ENCODE measurements at places on chromosomes 1 and 21.

- no peak for DNase-seq
These were observed 14.9 kb downstream of the PLA2G2A start for GRCh38 chr1:19964542-19964941.

DNA sequence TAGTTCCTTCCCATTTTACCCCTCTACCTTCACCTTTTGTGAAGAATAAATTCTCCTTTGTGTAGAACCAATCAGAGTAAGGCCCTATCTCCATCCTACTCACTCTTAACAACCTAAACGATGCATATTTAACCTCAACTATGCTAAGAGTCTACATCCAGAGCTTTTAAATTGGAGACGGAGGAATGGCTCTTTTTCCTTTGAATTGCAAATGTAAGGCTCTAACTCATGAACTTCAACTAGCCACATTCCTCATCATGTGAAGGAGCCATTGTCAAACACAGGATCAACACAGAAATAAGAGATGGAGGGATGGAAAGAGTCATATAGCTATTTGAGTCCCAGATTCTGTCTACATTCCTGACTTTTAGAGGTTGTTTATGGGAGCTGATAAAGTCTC is 18.2 kb downstream of the DEPDC1 start:
- DNase-seq, result no peak

DNA sequence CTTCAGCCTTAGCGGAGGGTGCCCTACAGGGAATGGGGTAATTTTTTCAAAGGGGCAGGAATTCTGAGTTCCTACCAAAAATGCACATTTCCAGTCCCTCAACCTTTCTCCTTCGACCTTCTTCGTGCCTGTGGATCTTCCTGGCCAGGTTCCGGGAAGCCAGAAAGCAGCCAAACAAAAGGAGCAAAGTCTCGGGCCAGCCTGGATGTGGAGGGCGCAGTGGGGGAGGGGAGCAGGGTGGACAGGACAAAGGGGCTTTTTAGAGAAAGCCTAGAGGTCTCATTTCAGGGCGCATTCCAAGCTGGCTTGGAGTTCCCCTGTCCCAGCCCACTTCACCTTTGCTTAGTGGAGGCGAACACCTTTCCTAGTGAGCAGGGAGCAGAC is 2.9 kb upstream of the INAVA start:
- peak; percentile 15 for DNase-seq

GRCh38 chr1:42259059-42259738 is 75.8 kb downstream of the FOXJ3 start:
- peak; percentile 5 for DNase-seq

DNA sequence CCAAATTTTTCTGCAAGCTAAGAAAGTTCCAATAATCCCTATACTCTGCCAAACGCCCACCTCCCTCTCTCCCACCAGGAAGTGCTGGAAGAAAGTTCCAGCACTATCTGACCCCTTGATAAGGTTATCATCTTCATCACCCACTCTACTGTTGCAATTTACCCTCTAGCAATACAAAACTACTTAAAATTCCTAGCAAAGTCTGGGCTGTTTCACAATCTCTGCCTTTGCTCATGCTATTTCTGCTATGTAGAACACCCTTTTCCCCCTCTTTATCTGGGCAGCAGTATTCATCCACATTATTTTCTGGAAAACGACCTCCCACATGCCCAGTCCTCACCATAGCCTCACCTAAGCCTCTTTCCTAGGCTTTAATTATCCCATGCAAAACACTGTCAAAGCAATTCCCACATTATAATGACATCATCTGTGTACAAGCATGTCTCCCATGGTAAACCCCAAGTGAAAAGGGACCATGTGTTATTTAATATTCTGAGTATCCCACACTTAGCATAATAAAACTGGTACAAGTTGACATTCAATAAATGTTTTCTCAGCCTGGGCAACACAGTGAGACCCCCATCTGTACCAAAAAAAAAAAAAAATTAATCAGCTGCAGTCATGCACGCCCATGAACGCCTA is 12.0 kb downstream of the F11R start:
- peak; percentile 39 for DNase-seq

- DNase-seq, result no peak
These were observed 81.6 kb downstream of the CAMTA1 start for GRCh38 chr1:6866825-6867224.

All from EL (cell line).